ENCODE measurements at places on chromosomes 2 and 18.

- no peak for DNase-seq
Observed at GRCh38 chr2:183950673-183951072, 647.7 kb upstream of the ZNF804A start.

DNA sequence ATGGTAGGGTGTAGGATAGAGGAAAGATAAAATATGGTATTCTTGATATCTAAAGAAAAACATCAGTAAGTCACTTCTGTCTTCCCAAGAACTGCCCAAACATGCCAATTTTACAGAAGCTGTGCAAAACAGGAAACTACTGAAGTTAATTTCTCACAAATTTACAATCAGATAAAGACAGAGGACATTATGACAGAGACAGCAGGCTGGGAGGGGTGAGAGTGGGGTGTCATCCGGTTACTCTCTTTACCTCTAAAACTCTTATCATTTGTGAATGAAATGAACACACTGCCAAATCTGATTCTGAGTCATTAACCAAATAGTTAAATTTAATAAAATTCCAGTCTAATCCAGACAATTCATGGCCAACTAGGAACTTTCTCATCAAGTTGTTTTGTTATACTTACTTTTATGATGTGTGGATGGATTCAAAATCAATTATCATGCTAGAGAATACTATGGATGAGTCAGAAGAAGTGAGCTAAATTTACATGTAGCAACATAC is 323.2 kb upstream of the MEX3C start:
- DNase-seq = no peak

- DNase-seq = peak; percentile 47
Observed at GRCh38 chr2:181058378-181059269, 78.2 kb downstream of the UBE2E3 start.

- DNase-seq = no peak
Observed at GRCh38 chr2:176212276-176212675, 23.8 kb downstream of the HOXD1 start.

- DNase-seq = peak; percentile 27
Observed at GRCh38 chr2:3959372-3959771, 256.0 kb downstream of the DCDC2C start.

- DNase-seq = peak; percentile 32
Observed at GRCh38 chr18:27921904-27922751, 254.8 kb downstream of the CDH2 start.

DNA sequence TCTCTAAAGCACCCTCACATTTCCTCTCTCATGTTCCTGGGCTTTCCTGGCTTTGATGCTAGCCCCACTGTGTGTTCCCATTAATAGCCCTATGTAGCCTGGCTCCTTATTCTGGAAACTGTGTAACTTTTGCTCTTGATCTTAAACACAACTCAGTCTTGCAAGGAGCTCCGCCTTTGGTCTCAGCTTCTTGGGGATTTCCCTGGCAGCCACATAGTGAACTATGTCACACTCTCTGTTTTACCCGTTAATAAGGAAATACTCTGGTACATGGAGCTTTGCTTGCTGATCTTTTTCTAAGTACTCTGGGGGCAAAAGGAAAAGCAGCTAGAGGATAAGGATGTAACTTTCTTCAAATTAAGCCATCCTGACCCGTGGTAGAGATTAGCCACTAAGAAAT is 259.3 kb downstream of the NEDD4L start:
- DNase-seq = no peak

- DNase-seq = no peak
Observed at GRCh38 chr18:51076503-51076902, 46.5 kb downstream of the SMAD4 start.

DNA sequence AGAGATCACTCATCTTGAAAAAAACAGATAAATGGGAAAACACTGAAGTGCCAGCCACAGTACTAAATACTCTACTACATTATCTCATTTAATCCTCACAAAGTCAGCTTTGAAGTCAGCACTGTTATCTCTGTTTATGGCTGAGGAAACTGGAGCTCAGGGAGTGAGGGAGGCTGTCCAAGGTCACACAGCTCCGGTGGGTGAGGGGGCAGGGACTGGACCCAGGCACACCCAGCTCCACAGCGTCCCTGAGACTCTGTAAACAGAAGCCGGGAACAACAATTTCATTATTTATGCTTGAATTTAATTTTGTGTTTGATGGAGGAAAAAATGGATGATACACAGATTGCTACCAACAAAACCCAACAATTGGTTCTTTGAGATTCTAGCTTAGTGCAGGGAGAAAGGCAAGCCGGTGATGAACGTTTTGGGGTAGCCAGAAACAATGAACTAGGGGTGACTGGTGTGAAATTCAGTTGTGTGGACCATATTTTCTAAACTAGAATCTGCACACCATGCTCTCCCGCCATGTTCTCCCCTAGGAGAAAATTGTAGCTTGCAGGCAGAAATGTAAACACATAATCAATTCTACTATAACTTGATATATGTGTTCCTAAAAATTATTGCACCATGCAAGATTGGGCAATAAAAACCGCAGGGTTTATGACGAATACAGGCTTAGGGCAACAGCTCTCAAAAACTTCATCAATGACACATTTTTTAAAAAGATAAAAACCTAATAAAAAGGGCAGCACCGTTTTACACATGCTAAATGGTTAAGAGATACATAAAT is at the start of gene GREB1:
Gene GREB1 (plus strand): TSS at position 768 of the 793 bp plus-strand sequence. CDS start 22,570 bp downstream, outside the sequence.
- no peak for DNase-seq

DNA sequence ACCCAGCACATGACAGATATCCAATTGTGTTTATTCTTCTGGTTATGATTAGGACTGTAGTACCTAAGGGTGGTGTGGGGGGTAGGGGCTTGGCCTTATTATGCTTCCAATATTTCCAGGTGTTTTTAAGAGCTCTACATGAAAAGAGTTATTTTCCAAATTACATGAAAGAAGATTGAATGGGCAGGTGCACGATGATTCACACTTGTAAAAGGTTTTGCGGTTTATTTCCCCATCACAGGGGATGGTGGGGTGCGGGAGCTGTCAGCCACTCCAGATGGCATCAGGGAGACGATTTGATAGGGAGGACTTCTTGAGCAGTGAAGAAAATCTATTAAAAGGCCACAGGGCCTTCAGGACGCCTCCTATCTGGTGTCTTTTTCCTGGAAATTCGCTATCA is 15.1 kb upstream of the CCBE1 start:
- no peak for DNase-seq

- no peak for DNase-seq
Observed at GRCh38 chr18:64806232-64806631, 657.3 kb upstream of the LINC00305 start.

GRCh38 chr2:222928335-222928734 is 67.5 kb downstream of the ACSL3 start:
- DNase-seq = no peak

- DNase-seq = no peak
Observed at GRCh38 chr18:25283781-25284180, 68.2 kb downstream of the ZNF521 start.

DNA sequence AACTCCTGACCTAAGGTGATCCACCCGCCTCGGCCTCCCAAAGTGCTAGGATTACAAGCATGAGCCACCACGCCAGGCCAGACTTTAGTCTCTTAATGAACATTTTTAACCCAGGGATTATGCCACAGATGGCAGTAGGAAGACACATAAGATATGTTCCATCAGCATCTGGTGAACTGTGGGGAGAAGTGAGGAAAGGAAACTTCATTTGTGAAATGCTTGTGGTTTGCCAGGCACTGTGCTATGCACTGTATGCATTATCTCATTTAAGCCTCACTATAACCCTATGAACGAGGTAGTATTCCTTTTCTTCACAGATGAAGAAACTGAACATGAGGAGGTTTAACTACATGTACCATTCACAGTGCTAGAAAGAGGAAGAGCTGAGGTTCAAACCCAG is 29.3 kb downstream of the PTRHD1 start:
- no peak for DNase-seq

DNA sequence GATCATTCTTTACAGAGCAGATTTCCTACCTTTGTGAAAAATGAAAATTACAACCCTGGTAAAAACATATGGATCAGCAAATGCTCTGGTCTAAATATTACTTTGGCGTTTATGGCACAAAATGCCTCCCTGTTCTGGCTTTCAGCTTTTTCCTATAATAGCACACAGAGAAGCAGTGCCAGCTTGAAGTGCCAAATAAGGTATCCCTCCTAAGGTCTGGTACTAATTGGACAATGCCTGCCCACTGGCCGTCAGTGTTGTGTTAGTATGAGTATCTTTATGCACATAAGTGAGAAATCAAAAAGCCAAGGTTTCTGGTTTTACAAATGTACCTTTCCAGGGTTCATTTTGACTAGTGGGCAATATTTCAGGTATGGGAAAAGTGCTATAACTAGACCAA is 1293.7 kb upstream of the FAM98A start:
- DNase-seq = no peak

- no peak for DNase-seq
Observed at GRCh38 chr2:240857039-240858008, 11.3 kb upstream of the AGXT start.

GRCh38 chr2:190571686-190572085 is 37.2 kb upstream of the NEMP2 start:
- DNase-seq = no peak

- DNase-seq = no peak
Observed at GRCh38 chr2:224591220-224591619, 6.1 kb upstream of the CUL3 start.

DNA sequence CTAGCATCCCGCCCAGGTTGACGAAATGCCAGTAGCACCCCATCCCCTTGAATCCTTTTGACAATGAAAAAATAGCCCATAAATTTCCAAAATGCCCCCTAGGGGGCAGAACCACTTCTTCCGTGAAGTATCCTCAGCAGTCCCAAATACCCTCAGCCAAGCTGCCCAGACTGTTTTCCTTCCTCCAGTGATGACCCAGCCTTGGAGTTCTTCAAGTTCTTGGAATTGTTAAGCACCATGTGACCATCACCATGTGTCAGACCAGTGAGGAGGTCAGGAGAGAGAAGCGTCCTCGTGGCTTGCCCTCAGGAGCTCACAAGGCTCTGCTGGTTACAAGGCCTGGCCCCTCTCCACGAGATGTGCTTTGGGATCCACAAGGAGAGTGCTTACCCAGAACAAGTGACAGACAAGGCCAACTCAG is 1.4 kb upstream of the SLC23A3 start:
- peak; percentile 18 for DNase-seq

Measured in HCT116 (cell line).